NCI-H2081 (cell line): ENCODE measurements at places on chromosomes 13 and 19.

DNA sequence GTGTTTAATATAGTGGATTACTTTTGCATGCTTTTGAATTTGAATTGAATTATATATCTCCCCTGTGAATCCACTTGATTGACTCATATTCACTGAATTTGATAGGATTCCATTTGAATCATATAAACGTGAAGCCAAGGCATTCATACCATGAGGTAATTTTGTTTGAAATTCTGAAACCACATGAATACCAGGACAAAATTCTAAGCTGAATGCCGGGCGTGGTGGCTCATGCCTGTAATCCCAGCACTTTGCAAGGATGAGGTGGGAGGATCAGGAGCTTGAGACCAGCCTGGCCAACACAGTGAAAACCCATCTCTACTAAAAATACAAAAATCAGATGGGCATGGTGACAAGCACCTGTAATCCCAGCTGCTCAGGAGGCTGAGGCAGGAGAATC, 4.4 kb downstream of the ZNF793 start:
- no peak for DNase-seq

DNA sequence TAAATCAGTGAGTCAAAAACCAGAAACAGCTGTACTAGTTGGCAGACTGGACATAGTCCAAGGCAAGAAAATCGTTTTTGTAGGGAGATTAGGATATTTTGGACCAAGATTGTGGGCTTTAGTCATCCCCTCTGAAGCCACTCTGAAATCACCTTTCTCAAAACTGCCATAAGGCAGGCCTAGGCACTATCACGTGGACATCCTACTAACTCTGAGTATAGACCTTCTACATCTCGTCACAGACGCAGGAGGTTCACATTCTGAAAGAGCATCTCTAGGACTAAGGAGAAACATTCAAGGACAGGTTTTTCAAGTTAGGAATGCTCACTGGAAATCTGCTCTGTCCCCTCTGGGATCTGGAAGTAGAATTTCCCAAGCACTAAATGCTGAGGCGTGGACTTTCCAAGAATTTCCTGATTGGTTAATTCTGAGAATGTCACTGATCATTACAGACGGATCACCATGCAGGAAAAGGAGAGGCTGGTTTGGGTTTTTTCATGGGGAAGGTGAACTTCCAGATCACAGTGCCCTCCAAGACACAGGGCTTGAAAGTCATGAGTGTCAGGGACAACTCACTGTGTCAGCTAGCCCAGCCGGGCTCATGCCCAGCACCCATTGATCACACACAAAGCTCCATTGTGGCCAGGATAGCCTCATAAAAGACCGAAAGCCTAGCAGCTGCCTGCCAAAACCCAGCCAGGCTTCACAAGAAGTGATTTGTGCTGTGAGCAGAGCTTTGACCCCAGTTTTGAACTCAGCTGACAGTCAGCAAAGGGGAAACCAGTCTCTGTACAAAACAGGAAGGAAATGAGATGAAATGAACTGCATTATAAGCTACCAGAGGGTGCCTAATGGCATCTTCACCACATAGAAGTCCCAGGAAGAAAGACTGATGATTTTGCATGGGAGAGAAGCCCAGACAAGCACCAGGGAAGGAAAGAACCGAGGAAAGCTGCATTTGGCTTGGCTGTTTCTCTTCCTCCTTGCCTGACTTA, 2.7 kb upstream of the RUBCNL start:
- DNase-seq: no peak

- no peak for DNase-seq
These were observed 57.1 kb downstream of the ZNF568 start for GRCh38 chr19:36973021-36973843.

DNA sequence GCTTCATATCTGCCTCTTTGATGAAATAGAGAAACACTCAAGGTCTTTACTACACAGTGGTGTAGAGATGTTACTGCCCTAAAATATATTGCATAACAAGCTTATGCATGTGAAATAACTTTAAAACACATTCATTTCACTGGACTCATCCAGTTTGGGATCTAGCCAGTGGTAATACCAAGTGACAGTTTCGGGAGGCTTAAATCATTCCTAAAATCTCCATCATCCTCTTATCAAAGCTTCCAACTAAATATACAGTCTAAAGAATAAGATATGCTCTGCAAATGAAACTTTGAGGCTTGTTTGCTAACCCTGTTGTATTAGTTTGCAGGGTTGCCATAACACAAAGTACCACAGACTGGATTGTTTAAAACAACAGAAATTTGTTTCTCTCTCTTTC, 52.8 kb downstream of the THSD1 start:
- no peak for DNase-seq
